Inflammatory macrophage (primary cell): ENCODE measurements at places on chromosomes 12 and 14.

DNA sequence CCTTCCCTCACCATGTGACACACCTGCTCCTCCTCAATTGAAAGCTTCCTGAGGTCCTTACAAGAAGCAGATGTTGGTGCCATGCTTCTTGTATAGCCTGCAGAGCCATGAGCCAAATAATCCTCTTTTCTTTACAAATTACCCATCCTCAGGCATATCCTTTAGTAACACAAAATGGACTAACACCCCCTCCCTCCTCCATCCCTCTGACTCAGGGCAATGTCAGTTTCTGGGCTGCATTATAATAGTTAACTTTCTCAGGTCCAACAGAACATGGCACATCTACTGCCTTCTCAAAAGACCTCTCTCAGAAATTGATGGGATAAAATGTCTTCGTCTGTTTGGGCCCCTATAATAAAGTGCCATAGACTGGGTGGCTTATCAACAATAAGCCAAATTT lies 287.0 kb downstream of the DPF3 start:
- DNase-seq, result no peak

DNA sequence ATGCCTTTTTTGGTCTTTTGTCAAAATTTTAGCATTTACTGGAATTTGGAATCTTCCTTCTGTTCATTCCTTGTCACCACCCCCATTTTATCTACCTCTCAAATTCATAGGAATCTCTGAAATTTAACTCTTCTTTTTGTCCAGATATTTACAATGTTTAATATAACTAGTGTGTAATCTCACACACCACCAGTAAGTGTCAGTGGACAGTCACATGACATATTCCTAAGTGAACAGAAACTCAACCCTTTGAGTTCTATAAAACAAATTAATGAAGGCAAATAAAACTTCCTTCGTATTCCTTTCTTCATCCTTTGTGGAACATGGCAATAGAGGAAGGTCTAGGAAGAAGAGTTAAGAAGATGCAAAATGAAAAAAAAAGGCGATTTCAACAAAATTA lies 26.6 kb downstream of the ATF7 start:
- DNase-seq, result no peak

- DNase-seq, result no peak
Measured at GRCh38 chr14:24941719-24942118, 108.2 kb downstream of the STXBP6 start.

DNA sequence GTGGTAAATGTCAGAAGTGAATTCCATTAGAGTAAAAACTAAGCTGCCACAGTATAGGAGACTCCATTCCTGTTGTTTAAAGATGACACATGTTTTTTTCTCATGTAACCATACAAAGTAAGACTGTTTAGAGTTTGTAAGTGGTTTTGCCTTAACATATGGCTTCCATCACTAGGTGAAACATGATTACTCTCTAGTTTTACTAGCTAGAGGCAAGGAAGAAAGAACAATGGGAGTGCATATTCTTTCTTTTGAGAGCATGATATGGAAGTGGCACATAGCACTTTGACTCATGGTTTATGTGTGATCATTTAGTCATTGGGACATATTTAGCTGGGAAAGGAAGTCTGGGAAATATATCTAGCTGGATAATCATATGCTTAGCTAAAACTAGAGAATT lies 7.7 kb downstream of the ATF7IP start:
- peak; percentile 49 for DNase-seq

GRCh38 chr12:26987634-26988424 lies 26.4 kb downstream of the TM7SF3 start:
- peak; percentile 88 for DNase-seq

GRCh38 chr12:59067083-59067482 lies 146.8 kb upstream of the LRIG3 start:
- no peak for DNase-seq

DNA sequence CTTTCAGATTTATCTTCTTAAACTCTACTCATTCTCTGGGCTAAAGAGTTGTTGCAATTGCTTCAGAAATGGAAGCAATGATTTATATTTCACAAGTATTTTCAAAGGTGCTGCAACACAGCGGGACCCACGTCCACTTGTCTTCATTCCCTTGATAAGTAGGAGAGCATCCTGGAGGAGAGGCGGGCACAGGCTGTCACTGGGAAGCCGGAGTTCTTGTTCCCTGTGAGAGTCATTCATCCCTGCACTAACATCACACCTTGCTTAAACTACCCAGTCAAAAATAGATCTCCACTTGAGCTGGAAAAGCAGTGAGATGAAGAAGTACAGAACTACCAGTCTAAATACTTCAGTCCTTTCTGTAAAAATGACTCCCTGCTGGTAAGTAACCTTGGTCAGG lies 160.5 kb upstream of the RASSF8 start:
- DNase-seq, result no peak

DNA sequence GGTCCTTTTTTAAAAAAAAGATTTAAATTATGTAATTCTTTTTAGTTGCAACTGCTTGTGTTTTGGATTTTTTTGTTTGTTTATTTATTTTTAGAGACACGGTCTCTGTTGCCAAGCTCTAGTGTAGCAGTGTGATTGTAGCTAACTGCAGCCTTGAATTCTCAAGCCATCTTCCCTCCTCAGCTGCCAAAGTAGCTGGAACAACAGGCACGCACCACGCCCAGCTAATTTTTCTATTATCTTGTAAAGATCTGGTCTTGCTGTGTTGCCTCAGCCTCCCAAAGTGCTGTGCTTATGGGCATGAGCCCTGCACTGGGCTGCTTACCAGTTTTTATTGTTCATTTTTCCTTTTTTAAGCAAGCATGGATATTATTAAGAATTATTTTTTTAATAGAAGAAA lies 10.6 kb upstream of the ART4 start:
- no peak for DNase-seq

- no peak for DNase-seq
Measured at GRCh38 chr12:761256-761655, 8.9 kb downstream of the WNK1 start.

- DNase-seq, result no peak
Measured at GRCh38 chr14:94244182-94244581, 48.9 kb downstream of the SERPINA10 start.

DNA sequence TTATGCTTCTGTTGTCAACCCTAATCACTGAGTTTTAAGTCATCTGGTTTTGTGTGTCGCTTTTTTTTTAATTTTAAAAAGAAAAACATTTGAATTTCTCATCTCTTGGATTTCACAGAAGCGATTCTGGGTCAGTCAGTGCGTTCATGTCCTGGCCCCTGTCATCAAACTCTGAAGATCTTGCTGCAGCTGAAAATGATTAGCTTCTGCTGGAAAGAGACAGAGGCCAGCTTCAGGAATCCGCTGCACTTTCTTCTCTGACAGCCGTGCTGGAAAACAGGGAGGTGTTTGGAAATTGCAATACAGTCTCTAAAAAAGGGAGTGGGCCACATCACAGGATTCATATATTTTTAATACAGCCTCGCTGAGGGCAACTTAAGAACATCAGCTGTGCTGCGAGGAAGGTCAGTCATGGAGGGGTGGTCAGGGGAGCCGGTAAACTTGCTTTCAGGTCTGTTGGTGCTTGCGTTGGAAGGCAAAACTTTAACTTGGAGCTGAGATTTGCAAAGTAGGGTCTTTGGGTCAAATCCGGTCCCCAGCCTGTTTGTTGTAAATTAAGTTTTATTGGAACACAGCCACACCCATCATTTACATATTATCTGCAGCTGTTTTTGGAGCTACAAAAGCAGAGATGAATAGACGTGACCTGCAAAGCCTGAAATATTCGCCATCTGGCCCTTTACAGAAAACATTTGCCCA lies 190.8 kb downstream of the AACS start:
- DNase-seq, result no peak

DNA sequence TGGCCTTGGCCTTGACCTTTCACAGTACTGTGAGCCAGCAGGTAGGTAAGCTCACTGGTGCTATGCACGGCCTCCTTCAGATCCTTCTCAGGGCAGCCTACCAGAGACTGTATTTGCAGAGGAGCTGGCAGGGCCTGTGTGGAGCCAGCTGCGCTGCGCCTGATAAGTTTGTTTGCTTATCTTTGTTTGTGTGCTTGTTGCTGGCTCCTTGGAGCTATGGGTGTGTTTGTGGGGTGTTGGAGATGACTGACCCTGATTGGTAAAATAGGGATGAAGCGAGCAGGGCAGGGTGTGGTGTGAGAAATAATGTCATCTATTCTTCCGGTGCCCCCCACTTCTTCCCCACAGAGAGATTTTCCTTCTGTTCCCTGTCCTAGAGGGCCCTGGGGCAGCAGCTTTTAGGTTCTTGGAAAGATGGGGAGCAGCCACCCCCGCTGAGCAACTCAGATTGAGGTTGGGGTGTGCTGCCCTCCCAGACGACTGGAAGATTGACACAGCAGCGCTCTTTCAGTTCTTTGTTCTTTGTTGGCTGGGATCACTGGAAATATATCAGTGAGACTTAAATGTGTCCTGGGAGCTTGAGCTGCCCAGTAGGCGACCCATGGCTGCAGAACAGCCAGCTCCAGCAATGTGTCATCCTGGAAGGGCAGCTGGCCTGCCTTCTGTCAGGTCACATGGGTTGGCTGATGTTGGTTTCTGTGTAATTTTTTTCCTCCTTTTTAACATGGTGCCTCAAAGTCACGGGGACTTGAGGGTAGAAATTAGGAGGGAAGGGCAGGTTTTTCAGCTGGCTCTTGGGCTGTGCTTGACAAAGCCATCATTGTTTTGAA lies 19.6 kb downstream of the MLXIP start:
- DNase-seq, result peak; percentile 57

DNA sequence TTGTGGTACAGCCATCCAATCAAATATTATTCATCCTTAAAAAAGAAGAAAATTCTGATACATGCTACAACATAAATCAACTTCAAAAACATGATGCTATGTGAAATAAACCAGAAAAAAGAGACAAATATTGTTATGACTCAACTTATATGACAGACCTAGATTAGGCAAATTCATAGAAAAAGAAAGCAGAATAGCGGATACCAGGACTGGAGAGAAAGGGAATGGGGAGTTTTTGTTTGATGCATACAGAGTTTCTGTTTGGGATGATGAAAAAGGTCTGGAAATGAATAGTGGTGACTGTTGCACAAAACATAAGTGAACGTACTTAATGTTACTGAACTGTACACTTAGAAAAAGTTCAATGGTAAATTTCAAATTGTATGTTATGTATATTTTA lies 82.3 kb downstream of the SPPL3 start:
- no peak for DNase-seq

- DNase-seq, result peak; percentile 88
Measured at GRCh38 chr14:73472185-73473114, 14.1 kb upstream of the NUMB start.

DNA sequence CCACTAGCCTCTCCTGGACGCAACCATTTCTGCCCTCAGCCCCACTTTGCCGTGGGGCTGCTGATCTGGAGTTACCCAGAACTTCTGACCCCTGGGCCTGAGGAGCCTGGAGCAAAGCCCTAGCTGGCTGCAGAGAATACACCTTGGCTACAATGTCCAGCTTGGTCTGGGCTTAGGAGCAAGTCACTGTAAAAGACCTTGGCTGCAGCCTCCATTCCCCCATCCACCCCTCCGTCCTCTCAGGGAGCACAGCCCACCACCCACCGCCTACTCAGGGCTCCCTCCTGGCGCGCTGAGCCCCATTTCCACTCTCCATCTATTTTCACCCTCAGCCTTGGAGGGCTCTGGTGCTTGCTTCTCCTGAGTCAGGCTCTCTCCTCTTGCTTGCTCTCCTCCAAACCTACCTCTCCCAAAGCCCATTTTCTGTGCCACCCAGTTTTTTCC lies 42.9 kb downstream of the ERH start:
- DNase-seq, result no peak

DNA sequence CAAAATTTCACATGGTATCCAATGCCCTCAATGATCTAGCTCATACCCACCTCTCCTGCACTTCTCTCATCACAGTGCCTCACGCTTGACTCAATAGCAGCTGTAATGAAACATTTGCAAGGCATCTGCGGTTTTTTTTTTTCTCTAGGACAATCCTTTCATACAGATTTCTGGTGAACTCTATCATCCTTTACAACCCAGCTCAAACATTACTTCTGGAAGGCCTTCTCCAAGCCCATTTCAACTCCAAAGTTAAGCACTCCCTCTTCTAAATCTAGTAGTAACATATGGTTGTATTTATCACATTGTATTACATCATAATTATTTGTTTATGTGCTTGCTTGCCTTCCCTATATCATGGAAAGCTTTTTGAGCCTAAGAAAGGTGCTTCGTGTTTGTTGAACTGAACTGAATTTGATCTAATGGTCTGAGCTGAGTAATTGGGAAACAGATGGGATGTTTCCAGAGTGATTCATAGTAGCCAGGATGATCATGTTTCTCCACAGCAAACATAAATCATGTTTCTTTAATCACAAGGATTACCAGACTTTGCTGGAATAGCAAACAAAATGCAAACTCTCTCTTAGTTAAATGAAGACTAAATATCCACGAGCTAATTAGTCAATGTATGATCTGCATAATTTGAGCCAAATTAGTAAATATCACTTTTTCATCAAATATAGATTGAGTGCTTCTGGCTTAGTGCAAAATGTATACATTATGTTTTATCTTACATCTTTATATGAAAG lies 14.3 kb downstream of the CFL2 start:
- DNase-seq, result no peak

DNA sequence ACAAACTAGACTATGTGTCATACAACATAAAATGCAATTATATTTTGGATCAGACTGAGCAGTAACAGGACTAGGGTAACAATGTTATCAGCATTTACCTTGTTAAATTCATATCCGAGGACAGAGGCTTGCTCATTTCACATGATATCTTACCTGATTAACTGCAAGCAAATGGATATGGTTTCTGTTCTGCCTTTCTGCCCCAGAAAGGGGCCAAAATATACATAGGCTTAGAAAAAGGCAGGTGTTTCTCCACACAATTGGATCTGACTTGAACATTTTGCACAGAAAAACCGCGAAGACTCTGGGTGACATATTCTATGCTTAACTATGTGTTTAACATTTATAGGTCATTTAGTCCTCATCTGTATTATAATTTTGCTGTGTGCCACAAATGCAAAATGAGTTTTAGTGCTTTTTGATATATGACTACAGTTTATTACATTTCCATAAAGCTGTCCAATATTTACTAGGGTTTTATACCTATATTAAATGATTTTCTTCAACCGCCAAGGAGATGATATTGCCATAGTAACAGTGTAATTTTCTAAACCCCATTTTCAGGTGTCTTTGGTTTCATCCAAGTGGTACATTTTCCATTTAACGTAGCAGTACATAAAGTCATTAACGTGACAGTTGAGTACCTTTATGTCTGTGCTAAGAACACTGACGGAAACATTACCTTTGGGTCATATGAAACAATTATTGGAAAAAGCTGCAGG lies 249.3 kb upstream of the KRR1 start:
- no peak for DNase-seq

DNA sequence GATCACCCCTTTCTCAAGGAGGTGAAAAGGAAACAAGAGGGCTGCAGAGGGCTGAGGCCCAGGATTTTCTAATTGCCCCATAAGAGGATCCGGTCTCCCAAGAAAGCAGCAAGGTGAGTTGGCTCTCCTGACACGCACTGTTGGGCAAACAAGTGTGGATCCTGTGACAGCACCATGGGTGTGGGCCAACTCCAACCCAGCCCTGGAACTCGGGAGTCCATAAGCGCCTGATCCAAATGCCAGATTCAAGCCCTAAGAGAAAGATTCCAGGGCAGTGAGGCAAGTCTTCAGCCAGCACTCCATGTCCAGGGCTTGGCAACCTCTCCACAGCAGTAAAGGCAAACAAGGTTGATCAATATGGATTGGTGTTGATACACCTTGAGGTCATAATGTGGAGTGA lies 33.1 kb downstream of the KCNA5 start:
- no peak for DNase-seq

- DNase-seq, result no peak
Measured at GRCh38 chr12:132196038-132196872, 52.0 kb downstream of the NOC4L start.
